ENCODE measurements at places on chromosomes 3 and 15. TPM values are rescaled to one million over a fixed set of nuclear protein-coding genes. Genes with fewer than 3 reads are reported as not detected.
A peak's percentile ranks its signal among the peaks of the same experiment; 100 is the strongest.

- no peaks in the 10 kb centered on the region for H3K36me3 ChIP-seq
- H3K27me3 ChIP-seq: peaks cover 14% of the 10 kb centered on the region
Measured at GRCh38 chr15:59741274-59741906, 52.3 kb upstream of the BNIP2 start.

HTR3E gene
- not detected for total RNA-seq

PLCH1 gene
- total RNA-seq: 0.36 TPM

HDC gene
- not detected for total RNA-seq

RPUSD3 gene
- total RNA-seq: 18.6 TPM

DNA sequence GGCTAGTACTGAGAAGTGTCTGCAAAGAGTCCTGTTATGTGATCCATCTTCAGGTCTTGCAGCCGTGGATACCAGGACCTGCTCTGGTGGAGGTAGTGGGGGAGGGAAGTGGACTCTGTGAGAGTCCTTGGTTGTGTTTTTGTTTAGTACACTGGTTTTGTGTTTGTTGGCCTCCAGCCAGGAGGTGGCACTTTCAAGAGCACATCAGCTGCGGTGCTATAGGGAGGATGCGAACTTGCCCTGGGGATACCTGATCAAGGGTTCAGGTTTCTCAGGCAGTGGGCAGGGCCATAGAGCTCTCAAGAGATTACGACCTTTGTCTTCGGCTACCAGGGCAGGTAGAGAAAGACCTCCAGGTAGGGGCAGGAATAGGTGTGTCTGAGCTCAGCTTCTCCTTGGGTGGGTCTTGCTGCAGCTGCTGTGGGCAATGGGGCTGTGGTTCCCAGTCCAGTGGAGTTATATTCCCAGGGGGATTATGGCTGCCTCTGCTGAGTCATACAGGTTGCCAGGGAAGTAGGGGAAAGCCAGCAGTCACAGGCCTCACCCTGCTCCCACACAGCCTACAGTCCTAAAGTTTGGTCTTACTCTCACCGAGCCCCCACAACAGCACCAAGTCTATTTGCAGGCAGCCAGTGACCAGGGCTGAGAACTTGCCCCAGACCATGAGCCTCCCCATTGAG is 132.8 kb upstream of the NPHP3 start:
- H3K4me1 ChIP-seq: no peaks in the 10 kb centered on the region
- no peak overlapping the region for H3K4me3 ChIP-seq
- H3K27me3 ChIP-seq: no peaks in the 10 kb centered on the region
- DNase-seq: no peak
- H3K36me3 ChIP-seq: no peaks in the 10 kb centered on the region
- H3K27ac ChIP-seq: no peak overlapping the region

DNA sequence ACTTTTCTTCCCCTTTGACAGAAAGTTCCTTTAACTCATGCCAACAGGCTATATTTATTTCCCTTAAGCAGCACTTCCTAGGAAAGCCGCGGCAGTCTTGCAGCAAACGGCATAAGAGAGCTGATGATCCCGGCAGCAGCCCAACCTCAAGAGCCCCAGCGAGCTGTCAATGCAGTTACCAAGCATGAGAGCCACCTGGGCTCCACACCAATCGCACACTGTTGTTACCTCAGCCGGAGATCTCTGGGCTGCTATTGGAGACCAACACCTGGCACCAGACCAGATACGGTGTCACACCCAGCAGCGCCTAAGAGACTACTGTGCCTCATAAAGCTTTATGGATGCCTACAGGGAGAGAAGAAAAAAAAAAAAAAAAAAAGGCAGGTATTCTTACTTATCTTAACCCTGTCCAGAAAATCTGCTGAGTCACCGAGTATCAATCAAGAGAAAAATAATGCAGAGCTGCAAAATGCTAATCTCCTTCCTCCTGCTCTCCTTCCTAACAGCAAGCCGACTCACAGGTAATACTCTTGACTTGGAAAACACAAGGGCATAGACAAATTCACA is 11.7 kb downstream of the ABCC5 start:
- H3K4me1 ChIP-seq: peaks cover 24% of the 10 kb centered on the region
- H3K27me3 ChIP-seq: no peaks in the 10 kb centered on the region
- no peaks in the 10 kb centered on the region for H3K36me3 ChIP-seq
- peak; percentile 25 for DNase-seq
- no peak overlapping the region for H3K27ac ChIP-seq

ITPKA gene
- total RNA-seq: 0.29 TPM

GRCh38 chr3:168362661-168363247 is 267.0 kb upstream of the GOLIM4 start:
- H3K4me3 ChIP-seq: no peak overlapping the region
- no peaks in the 10 kb centered on the region for H3K36me3 ChIP-seq
- no peak overlapping the region for H3K27ac ChIP-seq
- no peak for DNase-seq
- H3K4me1 ChIP-seq: no peaks in the 10 kb centered on the region

GRCh38 chr3:131038326-131038725 is 11.6 kb downstream of the NEK11 start:
- no peak for DNase-seq
- no peaks in the 10 kb centered on the region for H3K27me3 ChIP-seq
- no peak overlapping the region for H3K4me3 ChIP-seq
- H3K27ac ChIP-seq: no peak overlapping the region

DNA sequence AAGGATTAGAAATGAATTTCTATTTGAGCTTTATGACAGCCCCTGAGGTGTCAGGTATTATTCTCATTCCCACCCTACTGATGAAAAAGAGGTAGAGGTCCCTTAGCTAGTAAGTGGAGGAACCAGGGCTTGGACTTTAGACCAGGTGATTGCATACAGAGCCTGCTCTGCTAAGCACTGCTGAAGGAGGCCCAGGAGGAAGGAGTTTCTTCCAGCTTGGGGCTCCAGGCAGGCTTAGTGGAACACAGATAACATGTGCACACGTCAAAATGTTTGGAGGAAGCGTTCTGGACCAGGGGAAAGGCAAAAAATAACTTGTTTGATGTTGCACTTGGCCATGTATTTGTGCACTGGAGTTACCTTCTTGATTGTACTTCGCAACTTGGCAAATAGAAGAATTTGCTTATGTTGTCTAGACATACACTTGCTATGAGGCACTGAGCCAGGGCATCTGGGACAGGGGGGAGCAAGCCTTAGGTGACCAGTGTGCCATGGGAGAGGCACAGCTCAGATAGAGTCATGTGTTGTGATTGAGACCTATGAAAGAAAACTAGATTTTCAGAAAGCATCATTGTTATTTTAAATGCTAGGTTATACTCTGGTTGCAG is 22.4 kb downstream of the IFT122 start:
- H3K4me3 ChIP-seq: no peak overlapping the region
- H3K27ac ChIP-seq: no peak overlapping the region
- H3K27me3 ChIP-seq: no peaks in the 10 kb centered on the region
- peaks cover 24% of the 10 kb centered on the region for H3K36me3 ChIP-seq
- peaks cover 11% of the 10 kb centered on the region for H3K4me1 ChIP-seq

MTFMT gene
- total RNA-seq: 24.5 TPM

ATP13A5 gene
- not detected for total RNA-seq

CNTN4 gene
- total RNA-seq: not detected

DNA sequence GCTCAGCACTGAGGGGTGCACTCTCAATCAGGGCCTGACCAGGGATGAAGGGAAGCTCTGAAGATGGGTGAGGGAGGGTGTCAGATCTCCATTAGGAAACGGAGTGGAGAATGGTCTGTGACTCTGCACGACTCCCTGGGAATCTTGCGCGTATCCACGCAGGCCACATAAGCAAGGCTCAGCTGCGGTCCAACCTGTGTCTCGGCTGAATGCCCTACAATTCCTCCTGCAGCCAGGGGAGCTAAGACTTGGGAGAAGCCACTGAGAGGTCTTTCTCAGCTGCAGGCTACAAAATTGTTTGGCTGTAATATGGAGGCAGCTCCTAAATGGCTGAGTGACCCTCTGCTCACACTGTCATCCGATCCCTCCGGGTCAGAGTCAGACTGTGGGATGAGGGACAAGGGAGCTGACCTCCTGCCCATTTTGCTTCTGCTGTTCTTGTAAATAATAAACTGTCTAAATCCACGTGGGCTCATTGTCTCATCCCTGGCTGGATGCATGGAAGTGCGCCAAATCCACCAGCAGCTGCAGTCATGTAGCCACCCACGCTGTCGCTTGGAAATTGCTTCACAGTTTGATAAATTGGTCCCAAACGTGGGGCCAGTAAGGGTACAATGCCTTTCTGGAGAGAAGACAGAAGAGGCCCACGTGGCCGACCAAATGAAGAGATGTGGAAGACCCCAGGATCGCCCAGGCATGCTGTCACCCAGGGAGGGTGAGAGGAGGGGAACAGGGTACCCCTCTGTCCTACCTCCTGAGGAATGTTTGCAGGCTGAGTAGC is 30.5 kb downstream of the ALS2CL start:
- H3K4me1 ChIP-seq: peaks cover 7% of the 10 kb centered on the region
- H3K27ac ChIP-seq: no peak overlapping the region
- peak; percentile 71 for DNase-seq
- H3K27me3 ChIP-seq: peaks cover 6% of the 10 kb centered on the region

CHRM5 gene
- total RNA-seq: under 0.01 TPM

DNA sequence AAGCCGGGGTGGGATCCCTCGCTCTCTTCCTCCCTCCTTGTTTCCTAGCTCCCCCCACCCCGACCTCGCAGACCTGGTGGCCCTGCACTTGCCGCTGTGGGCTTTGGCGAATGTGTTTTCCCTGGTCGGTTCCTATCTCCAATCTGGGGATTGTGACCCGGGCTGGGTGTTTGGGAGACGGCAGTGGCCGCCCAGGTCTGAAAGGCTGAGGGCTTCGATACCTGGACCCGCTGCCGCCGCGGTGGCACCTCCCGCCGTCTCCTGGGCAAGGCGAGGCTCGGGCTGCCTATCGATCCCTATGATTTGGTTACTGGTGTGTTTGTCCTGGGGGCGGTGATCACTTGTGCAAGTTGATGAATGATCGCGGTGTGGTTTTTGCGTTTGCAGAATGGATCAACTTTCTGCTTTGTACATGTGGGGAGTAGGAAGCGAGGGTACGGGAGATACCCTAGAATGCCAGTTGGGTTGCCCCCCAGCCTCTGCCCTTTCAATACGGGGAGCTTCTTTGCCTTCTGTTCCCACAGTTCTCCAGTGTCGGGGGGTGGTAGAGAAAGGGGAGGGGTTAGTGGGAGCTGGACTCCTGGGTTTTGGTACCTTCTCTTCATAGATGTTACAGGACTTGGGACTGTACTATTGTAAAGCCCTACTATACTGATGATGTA is 3.0 kb downstream of the BBX start:
- H3K27ac ChIP-seq: peak overlapping the region; percentile 58
- H3K36me3 ChIP-seq: peaks cover 3% of the 10 kb centered on the region
- DNase-seq: peak; percentile 57
- H3K27me3 ChIP-seq: no peaks in the 10 kb centered on the region
- peak overlapping the region; percentile 80 for H3K4me3 ChIP-seq

CLDN18 gene
- not detected for total RNA-seq

GRCh38 chr3:45034612-45035252 is 8.6 kb downstream of the CLEC3B start:
- H3K27me3 ChIP-seq: no peaks in the 10 kb centered on the region
- H3K4me3 ChIP-seq: no peak overlapping the region
- no peak overlapping the region for H3K27ac ChIP-seq
- no peaks in the 10 kb centered on the region for H3K36me3 ChIP-seq
- H3K4me1 ChIP-seq: peaks cover 7% of the 10 kb centered on the region

POLR2M gene
- total RNA-seq: 416 TPM

SOX2 gene
- total RNA-seq: not detected

CHRNA7 gene
- not detected for total RNA-seq

SH2D7 gene
- total RNA-seq: not detected

- no peaks in the 10 kb centered on the region for H3K4me1 ChIP-seq
- H3K27me3 ChIP-seq: no peaks in the 10 kb centered on the region
- DNase-seq: no peak
- H3K27ac ChIP-seq: no peak overlapping the region
Measured at GRCh38 chr3:78015856-78016255, 976.0 kb downstream of the ROBO2 start.

- DNase-seq: peak; percentile 82
- H3K27ac ChIP-seq: no peak overlapping the region
- no peaks in the 10 kb centered on the region for H3K36me3 ChIP-seq
- no peak overlapping the region for H3K4me3 ChIP-seq
- peaks cover 75% of the 10 kb centered on the region for H3K27me3 ChIP-seq
Measured at GRCh38 chr3:171351676-171352075, 108.5 kb downstream of the TNIK start.

GOLGA8J gene
- 0.29 TPM for total RNA-seq
